ENCODE measurements at places on chromosomes 5 and 9.

- DNase-seq: peak; percentile 63
Measured at GRCh38 chr5:106822851-106823250, 847.9 kb downstream of the EFNA5 start.

- no peak for DNase-seq
Measured at GRCh38 chr5:133753856-133754255, 141.5 kb upstream of the FSTL4 start.

GRCh38 chr5:2008851-2009629 is 126.3 kb upstream of the IRX4 start:
- no peak for DNase-seq

- DNase-seq: no peak
Measured at GRCh38 chr9:69472101-69472620, 147.1 kb downstream of the ENTREP1 start.

GRCh38 chr5:178301641-178302040 is 69.0 kb upstream of the PHYKPL start:
- no peak for DNase-seq

GRCh38 chr5:125829349-125829748 is 593.9 kb upstream of the GRAMD2B start:
- no peak for DNase-seq

- DNase-seq: no peak
Measured at GRCh38 chr5:173296737-173297676, 31.2 kb downstream of the STC2 start.

Data from NCI-H460 (cell line).